ENCODE measurements at places on chromosomes 13 and 19.

GRCh38 chr13:94305033-94305432 is 174.4 kb downstream of the DCT start:
- no peaks in the 10 kb centered on the region for H3K4me1 ChIP-seq
- H3K36me3 ChIP-seq: no peaks in the 10 kb centered on the region
- H3K27me3 ChIP-seq: no peaks in the 10 kb centered on the region
- DNase-seq: no peak
- no peak overlapping the region for H3K4me3 ChIP-seq

DNA sequence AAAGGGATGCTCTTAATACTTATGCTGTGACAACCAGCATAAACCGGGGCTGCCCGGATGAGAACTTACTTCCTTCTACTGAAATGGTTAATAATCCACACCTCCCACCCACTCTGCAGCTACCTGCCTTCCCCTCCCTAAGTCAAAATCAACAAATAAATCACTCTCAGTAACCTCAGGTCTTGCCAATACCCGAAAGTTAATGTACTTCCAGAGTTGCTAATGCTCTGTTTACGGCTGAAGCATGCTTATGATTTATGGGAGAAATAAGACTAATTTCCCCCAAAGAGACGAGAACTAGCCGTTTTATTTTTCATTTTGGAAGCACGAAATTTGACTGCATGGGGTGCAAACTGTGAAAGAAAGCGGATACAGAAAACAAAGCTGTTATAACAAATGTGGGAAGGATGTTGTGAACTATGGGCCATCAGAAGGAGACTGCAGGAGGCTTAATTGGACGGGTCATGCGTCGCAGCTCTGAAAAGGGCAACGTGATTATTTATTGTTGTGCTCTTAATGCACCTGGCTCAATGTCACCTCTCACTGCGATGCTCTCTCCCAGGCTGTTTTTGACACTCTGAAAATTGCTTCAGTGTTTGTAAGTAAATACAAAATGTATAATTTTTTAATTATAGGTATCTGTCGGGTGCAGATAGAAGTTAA is 114.0 kb upstream of the SLC7A1 start:
- no peak overlapping the region for H3K4me3 ChIP-seq
- no peak overlapping the region for H3K27ac ChIP-seq
- no peaks in the 10 kb centered on the region for H3K4me1 ChIP-seq
- H3K27me3 ChIP-seq: no peaks in the 10 kb centered on the region
- DNase-seq: no peak

GRCh38 chr13:35498231-35498630 is 21.7 kb upstream of the MAB21L1 start:
- no peaks in the 10 kb centered on the region for H3K36me3 ChIP-seq
- H3K27me3 ChIP-seq: no peaks in the 10 kb centered on the region
- no peaks in the 10 kb centered on the region for H3K4me1 ChIP-seq

- no peaks in the 10 kb centered on the region for H3K4me1 ChIP-seq
- H3K36me3 ChIP-seq: no peaks in the 10 kb centered on the region
- H3K27me3 ChIP-seq: no peaks in the 10 kb centered on the region
- no peak overlapping the region for H3K27ac ChIP-seq
- no peak for DNase-seq
Observed at GRCh38 chr13:42762917-42763316, 18.5 kb upstream of the FAM216B start.
